ENCODE measurements at places on chromosomes 16 and 17.

DNA sequence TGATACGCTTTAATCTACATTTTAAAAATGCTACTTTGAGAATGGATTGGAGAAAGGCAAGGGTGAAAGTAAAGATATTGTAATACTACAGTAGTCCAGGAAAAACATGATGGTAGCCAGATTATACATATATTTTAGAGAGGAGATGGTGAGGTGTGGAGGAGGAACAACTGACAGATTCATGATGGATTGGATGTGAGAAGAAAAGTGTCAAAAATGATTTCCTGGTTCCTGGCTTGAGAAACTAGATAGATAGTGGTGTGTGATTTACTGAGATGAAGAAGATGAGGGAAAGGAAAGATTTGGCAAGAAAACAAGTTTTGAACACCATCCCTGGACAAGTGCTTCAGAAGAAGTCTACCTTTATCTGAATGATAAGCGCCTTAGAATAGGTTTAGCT lies 80.5 kb downstream of the CHD9 start:
- no peak for DNase-seq

DNA sequence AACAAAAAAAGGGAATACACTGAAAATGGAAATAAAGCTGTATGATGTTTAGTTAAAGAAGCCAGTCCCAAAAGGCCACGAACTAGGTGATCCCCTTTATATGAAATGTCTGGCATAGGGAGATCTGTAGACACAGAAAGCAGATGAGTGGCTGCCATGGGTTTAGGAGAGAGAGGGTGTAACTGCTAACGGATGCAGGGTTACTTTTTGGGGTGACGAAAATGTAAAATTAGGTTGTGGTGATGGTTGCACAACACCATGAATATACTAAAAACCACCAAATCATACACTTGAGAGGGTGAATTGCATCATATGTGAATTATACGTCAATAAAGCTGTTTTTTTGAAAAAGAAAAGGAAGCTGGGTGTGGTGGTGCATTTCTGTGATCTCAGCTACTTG lies 99.6 kb downstream of the ADCY9 start:
- DNase-seq = no peak

- no peak for DNase-seq
Observed at GRCh38 chr17:8237886-8238285, 10.0 kb downstream of the CTC1 start.

DNA sequence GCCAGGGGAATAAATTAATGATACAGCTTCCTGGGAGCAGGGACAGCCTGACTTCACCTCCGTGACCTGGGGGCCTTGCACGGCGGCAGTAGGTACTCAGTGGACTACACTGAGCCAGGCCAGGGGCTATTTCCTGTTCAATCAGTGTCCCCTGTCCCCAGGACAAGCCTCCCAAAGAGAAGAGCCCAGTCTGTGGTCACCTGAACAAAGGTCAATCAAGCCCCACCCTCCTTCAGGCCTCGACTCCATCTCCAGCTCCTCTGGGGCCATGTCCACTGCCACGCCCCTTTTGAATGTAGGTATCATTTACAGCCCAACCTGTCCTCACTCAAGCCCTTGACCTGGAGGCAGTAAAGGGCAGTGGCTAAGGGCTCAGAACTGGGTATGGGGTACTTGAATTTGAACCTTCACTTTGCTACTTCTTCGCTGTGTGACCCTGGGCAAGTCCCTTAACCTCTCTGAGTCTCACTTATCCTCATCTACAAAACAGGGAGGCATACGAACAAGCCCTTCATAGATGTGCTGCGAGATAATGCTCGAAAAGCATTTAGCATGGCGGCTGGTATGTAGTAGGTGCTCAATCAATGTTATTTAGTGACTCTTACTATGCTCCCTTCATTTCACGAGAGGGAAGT lies 29.0 kb downstream of the MYH11 start:
- no peak for DNase-seq

- no peak for DNase-seq
Observed at GRCh38 chr16:86317813-86318650, 192.3 kb upstream of the FOXF1 start.

DNA sequence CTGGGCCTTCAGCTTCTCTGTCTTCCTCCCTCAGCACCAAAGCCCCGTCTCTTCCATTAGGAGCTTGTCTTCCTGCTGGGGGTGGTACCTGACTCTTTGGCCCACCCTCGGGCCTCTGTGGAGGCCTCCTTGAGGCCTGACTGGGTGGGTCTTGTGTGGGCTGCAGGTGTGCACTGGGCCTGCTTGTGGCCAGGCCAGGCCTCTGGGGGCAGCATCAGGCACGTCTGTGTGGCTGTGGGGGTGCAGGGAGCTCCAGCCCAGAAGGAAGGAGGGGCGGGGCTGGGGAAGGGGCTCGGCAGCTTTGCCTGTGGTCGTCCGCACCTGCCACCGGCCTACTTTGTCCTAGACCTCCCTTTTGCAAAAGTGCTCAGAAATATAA lies 7.0 kb downstream of the PIGQ start:
- no peak for DNase-seq

DNA sequence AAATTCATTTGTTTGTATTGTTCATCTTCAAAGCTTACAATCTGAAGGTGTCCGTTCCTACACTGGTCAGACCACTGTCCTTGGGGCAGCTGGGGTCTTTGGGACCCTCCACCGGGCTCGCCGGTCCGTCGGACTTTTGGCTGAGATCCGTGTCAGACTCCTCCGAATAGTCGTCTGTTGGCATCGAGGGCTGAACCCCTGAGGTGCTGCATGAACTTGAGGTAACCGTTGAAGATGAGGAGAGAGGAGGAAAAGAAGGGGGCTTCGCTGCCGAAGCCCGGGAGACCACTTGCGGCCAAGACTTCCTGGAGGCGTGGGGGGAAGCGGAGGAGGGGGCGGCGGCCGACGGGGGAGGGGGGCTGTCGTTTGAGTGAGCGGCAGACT lies 260.8 kb downstream of the ZFHX3 start:
- no peak for DNase-seq

DNA sequence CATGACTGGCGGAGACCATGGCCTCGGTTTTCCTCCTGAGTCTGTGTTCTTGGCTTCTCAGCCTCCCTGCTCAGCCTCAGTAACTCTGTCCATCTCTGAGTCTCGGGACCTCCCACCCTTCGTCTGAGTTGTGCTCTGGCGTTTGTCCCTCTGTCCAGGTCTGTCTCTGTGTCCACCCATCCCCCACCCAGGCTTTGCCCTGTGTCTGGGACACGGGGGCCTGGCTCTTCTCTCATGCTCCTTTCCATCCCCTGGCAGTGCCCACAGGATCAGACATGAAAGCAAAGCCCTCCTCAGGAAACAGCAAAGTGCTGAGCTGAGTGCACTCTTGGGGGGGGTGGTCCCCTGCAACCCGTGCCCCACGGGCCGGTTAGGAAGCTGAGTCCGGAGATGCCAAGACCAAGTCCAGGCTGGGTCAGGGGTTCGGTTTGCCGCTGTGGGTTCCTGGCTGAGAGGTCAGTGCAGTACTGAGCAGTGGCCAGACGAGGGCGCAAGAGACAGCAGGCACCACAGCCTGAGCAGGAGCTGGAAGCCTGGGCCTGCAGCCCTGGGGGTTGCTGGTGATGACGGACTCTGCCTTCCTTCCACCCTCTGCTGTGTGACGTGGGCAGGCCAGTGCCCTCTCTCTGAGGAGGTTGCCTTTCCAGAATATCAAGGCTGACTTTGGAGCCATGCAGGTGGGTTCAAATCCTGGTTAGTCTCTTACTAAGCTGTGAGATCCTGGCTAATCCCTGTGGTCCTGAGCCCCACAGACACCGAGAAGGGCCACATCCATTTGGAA lies 2.5 kb downstream of the P2RX1 start:
- peak; percentile 72 for DNase-seq

- DNase-seq = no peak
Observed at GRCh38 chr16:31009894-31010584, 399 bp downstream of the STX1B start.

DNA sequence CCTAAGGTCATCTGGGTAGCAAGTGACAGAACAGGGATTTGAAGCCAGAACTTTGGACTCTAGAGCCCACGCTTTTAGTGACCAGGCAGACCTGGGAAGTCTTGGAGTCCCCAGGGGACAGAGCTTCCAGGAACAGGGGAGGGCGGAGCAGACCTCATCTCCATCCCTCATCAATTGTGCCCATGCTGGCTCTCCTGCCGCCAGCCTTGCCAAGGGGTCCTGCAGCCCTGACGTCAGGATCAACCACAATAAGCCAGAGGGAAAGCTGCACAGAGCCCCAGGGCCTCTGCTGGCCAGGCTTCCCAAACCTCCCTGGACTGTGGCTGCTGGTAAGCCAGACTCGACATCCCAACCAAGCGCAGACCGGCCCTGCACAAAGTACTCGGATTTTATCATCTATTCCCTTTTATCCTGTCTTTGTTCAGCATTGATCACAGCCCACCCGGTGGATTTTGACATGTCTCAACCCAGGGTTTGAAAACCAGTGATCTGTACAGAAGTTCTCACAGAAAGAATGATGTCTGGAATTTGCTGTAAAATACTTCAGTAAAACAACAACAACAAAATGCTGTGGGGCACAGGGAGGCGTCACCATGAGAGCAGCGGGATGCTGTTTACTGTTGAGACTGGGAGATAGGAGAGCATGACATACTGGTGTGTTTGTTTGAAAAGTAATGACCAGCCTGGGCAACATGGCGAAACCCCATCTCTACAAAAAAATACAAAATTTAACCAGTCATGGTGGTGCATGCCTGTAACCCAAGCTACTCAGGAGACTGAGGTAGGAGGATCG lies 11.8 kb downstream of the C16orf74 start:
- no peak for DNase-seq

GRCh38 chr16:71430744-71431143 lies 11.1 kb downstream of the TLE7 start:
- DNase-seq = no peak

DNA sequence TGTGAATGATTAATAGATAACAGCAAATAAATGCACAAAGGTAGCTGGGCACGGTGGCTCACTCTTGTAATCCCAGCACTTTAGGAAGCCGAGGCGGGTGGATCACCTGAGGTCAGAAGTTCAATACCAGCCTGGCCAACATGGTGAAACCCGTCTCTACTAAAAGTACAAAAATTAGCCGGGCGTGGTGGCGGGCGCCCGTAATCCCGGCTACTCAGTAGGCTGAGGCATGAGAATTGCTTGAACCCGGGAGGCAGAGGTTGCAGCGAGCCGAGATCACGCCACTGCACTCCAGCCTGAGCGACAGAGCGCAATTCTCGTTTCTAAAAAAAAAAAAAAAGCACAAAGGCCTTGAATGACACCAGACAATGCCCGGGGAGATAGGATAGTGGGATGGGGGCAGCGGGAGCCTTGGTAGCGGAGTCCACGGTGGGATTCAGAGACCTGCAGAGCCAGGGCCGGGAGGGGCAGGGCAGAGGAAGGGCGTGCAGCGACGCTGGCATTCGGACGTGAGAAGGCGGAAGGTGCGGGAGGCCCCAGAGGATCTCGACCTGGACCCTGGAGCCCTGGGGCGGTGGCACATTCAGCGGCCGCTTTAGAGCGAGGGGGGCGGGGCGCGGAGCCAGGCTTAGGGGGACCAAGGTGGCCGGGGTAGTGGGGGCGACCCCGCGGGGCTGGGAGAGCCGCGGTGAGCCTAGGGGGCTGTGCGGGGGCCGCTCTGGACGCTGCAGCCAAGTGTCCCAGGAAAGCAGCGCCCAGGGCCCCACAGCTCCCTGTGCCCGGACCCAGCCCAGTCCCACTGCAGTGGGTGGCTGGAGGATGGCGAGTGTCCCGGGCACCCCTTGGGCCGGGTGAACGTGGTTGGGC lies 999 bp upstream of the FLYWCH2 start:
- DNase-seq = no peak

All from CD8-positive, alpha-beta memory T cell (primary cell).